Muscle of leg (tissue), 16 donors: ENCODE measurements at places on chromosomes 13 and 19.

GRCh38 chr19:14795078-14795721 is 16.8 kb upstream of the ADGRE2 start:
- no peak for DNase-seq

DNA sequence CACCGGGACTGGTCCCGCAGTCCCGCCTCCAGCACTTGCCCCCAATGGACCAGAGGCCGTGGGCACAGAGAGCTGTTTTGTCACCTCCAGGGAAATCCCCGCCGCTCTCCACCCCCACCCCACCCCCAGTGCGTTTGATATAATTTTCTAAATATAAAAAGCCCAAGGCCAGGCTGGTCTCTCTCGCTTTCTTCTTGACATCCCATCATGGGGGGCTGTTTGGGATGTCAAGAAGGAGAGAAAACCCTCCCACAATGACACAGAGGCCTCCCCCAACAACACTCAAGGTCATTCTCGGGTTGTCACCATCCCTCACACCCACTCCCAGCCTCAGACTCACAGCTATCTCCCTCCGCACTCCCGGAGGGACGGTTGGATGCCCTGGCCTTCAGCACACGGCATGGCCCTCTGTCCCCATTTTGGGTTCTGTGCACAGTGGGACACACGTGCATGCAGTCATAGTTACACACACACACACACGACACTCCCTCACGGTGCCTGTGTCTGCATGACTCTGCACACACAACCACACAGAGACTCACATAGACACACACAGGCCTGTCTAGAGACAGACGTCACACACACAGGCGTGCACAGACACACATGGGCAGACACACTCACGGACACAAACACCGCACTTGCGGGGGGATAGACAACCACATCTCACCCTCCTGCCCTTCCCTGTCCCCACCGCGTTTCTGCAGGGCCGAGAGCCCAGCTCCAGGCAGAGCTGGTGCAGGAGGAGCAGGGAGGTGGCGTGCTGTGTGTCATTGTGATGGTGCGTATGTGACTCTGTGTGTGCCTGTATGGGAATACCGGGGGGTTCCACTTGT is 4.8 kb upstream of the NFIC start:
- no peak for DNase-seq

DNA sequence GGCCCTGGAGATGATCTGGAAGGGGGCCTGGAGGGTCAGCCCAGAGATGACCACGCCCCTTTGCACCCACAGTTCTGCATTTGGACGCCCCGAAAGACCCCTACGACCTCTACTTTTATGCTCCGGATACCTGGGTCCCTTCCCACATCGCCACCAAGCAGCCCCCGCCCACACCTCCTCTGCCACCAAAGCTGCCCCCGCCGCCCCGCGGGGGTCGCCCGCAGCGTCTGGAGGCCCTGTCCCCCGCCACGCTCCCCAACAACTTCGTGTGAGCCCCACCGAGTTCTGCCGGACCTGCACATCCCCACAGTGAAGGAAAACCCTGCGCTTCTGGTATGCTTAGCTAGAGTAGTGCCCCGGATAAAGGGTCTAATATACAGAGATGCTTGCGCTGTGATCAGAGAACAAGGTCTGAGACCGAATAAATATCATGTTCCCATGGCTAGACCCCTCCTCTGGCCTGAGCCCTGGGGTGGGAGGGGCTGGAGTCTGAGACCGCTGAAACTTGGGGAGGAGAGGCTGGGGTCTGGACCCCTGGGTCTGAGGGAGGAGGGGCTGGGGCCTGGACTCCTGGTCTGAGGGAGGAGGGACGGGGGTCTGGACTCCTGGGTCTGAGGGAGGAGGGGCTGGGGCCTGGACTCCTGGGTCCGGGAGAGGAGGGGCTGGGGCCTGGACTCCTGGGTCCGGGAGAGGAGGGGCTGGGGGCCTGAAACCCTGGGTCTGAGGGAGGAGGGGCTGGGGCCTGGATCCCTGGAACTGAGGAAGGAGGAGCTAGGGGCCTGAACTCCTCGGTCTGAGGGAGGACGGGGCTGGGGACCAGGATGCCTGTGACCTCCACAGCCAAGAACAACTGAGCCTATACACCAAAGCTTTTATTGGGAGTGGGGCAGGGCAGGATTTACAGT is 3.6 kb downstream of the GFY start:
- no peak for DNase-seq

GRCh38 chr19:13843104-13843921 is 33.6 kb upstream of the NANOS3 start:
- peak; percentile 71 for DNase-seq

DNA sequence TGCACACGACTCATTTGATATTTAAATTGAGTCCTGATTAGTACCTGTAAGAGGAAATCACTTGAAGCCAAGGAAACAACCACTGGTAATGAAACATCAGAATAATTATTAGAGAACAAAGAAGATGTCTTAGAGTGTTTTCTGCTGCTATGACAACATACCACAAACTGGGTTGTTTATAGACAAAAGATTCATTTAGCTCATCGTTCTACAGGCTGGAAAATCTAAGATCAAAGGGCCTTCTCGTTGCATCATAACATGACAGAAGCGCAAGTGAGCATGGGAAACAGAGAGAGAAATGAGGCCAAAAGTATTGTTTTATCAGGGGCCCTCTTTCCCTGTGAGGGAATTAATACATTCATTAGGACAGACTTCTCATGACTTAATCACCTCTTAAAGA is 1024.0 kb upstream of the PCDH9 start:
- no peak for DNase-seq

- peak; percentile 76 for DNase-seq
These were observed 13.5 kb downstream of the ARL11 start for GRCh38 chr13:49641801-49642291.

DNA sequence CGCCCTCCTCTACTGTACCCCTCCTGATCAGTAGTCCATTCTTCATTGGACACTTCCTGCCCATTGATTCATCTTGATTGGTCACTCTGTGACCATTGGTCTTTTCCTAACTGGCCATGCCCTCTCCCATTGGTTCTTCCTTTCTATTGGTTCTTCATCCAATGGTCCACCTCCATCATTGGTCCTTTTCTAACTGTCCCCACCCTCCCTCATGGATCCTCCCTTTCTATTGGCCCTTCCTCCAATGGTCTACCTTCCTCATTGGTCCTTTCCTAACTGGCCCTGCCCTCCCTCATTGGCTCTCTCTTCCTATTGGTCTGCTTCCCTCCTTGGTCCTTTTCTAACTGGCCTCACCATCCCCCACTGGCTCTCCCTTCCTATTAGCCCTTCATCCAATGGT is 7.1 kb downstream of the KLK6 start:
- no peak for DNase-seq

DNA sequence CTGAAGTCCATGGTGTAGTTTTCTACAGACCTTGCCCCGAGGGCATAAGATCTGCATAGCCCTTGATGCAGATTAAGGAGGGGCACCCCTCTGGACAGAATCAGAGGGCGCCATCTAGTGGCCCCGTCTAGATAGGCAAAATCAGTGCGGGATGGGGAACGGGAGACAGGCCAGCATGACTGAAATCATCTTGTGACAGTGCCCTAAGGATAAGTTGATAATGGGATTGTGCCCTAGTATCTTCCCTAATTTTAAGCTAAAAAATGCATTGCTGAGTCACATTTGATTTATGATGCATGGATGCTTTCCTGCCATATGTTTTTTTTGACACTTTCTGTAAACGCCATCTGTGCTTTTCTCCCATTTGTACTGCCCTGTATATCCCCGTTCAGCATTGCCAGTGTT is 19.0 kb upstream of the GPI start:
- no peak for DNase-seq

DNA sequence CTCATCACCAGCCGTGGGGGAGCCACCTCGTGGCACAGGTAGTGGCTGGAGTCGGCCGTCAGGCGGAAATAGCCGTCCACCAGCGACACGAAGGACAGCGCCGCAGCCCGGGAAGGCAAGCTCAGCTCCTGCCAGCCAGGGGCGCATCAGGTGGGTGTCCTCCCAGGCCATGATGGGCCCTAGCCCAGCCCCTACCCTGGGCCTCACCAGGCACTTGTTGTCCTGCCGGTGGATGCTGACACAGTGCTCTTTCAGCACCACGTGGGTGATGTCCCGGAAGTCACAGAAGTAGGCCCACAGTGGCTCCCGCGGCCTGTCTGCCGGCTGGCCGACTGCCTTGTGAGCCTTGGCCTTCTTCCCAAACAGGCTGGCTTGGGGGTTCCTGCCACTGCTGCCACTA is 15.7 kb downstream of the TYK2 start:
- no peak for DNase-seq

GRCh38 chr13:40439928-40440327 is 226.5 kb downstream of the FOXO1 start:
- no peak for DNase-seq

GRCh38 chr13:71546881-71547280 is 320.1 kb downstream of the DACH1 start:
- DNase-seq: no peak

- no peak for DNase-seq
These were observed 13.0 kb downstream of the TRIP10 start for GRCh38 chr19:6752256-6753177.

DNA sequence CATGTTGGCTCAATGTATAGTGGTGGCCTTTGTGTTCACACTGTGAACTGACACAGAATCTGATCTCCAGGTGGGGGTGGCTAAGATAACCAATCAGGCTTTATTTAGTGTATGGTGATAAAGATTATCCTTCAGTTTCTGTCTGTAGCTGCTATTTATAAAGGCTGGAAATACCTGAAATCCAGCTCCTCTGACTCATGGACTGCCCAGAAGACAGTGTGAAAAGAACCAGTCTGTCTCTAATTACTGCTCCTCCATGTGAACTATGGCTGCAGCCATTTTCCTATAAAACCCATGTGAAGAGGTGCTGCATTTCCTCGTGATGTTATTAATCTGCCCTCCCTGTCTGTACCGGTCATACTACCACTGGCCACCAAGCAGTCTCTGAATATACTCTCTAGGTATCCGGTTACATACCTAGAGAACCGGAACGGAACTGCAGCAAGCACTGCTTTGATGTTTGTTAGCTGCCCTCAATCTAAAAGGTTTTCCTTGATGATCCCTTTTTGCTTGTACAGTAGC is 238.0 kb downstream of the LHFPL6 start:
- no peak for DNase-seq

DNA sequence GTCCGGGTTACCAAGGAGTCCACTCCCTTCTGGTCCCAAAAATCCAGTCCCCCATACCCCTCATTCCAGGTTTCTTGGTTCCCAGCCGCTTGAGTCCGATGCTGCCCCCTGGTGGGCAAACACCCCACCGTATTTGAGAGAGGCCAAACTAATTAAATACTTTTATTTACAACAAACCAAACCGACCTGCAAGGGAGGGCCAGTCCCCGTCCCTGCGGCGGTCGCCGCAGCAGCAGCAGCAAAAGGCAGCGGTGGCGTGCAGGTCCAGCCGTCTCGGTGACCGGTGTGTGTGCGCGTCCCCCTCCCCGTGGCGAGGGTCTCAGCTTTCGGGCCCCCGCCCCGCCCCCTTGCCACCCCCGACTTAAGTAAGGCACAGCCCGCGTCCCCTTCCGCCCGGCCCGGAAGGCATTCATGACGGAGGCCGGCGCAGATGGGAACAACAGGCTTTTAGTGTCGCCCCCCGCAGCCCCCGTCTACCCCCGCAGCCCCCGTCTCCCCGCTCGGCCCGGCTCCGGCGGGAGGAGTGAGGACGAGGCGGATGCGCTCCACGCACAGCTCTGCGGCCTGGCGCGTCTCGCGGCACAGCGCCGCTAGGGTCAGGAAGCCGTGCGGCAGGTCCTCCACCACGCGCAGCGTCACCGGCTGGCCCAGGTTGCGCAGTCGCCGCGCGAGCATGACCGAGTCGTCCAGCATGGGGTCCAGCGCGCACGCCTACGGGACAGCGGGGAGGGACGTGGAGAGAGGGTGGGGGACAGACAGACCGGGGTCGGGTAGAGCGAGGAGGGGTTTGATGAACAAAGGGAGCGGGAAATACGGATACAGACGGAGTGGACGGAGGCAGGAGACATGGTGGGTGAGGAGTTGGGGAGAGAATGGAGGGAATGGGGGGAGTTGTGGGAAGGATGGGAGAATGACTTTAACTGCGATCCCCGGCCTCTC is 11.5 kb upstream of the CNFN start:
- peak; percentile 87 for DNase-seq
